CD4-positive, alpha-beta T cell treated with Interleukin-10 for 1 hour (primary cell): ENCODE measurements at places on chromosomes 1 and 21.

DNA sequence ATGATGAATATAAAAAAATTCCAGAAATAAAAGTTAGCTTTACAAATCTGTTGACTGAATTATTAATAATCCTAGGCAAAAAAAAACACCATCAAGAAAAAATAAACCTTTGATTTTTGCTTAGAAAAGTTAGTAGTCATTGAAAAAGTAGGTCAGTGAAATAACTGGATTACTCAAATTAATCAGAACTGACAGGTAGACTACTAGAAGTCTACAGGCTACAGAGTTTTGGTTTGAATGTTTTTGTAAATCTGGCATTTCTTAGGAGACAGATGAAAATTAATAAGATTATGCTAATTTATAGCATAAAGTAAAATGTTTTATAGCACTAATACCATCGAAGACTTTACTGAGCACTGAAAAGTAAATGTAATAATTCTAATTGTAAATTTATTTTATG is 511.9 kb downstream of the PTPRC start:
- no peak for DNase-seq

GRCh38 chr1:86703696-86704457 is 499 bp upstream of the SH3GLB1 start:
- peak; percentile 63 for DNase-seq

DNA sequence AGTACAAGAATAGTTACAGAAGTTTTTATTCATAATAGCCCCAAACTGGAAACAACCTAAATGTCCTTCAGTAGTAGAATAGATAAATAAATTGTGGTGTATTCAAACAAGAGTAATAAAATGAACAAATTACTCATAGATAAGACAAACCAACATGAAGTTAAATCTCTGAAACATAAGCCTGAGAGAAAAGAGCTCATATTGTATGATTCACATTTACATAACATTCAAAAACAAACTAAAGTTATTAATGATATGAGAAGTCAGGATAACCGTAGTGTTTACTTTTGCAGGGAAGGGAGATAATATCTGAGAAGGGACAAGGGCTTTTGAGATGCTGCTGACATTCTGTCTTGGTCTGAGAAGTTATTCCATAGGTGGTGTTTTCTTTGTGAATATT is 13.5 kb downstream of the STPG1 start:
- DNase-seq = no peak

DNA sequence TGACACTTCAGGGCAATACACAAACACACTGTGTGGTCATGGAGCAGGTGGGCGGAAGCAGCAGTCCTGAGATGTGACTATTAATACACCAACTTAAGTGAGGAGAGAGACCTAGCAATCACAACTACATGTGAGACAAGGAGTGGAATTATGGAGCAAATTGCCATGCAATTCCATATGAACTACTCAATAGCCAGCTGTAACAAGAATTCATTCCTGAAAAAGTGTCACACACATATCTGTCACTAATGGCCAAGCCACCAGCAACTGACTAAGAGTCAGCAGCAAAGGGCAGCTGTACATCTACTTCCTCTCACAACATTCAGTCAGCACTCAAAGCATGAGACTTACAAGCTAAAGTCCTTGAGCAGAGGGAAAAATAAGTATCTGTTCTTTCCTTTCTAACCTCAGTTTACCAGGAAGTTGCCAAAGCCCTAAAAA is 46.2 kb downstream of the GPR3 start:
- DNase-seq = no peak

DNA sequence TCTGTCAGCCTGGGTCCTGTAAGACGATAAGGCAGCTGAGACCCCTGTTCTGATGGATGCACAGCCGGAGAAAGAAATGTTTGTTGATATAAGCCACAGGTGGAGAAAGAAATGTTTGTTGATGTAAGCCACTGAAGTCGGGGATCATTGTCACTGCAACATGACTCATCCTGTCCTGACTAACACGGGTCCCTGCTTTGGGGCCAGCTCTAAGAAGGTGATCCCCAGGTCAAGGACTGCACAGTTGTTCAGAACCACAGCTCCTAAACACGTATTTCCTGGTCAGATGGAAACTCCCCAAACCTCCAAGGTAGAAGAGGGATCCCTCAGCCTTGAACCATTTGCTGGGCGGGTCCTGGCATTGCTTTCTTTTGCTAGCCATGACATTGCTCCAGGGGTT is 86.4 kb upstream of the IGSF21 start:
- DNase-seq = no peak

DNA sequence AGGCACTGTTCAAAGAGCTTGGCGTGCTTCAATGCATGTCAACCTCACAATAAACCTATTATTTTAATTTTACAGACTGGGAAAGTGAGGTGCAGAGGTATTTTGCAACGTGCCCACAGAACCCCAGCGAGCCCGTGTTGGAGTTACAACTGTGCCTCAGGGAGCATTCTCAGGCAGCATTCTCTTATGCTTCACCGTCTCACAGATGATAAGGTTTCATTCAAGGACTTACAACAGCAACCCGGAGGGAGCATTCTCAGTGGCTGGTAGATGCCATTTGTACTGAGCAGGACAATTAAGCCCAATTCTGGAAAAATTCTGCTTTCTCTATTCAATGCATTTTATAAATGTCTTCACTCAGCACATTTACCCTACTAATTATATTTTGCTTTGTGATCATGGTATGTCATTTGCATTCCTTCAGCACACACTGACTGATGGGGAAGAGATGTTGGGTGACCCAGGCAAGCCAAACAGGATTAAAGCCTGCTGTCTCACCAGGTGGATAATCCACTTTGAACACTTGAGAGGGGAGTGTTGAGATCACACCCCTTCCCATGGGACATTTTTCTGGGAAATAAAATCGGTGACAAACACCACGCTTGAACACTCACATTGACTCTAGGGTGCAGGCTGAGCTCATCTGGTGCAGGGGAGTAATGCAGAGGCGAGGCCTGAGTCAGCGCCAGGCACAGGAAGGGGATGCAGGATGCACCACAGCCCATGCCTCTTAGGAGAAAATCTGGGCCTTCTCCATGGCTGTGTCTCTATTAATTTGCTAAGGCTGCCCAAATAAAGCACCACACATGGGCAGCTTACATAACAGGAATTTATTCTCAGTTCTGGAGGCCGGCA is 113.9 kb downstream of the CLIC6 start:
- no peak for DNase-seq

DNA sequence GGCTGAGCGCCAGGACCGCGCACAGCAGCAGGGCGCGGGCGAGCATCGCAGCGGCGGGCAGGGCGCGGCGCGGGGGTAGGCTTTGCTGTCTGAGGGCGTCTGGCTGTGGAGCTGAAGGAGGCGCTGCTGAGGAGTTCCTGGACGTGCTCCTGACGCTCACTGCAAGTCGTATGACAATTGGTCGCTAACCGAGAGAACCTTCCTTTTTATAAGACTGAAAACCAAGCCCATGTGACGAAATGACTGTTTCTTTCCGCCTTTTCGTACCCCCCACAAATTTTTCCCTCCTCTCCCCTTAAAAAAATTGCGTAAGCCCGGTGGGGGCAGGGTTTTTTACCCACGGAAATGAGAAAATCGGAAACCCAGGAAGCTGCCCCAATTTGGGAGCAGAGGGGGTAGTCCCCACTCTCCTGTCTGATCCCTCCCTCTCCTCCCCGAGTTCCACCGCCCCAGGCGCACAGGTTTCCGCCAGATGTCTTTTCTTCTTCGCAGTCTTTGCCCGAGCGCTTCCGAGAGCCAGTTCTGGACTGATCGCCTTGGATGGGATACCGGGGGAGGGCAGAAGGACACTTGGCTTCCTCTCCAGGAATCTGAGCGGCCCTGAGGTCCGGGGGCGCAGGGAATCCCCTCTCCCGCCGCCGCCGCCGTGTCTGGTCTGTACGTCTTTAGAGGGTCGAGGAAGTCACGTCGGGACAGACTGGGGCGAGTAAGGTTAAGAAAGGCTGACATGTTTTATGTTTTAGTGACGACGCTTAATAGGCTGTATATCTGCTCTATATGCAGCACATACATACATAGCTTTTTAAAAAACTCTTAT is at the start of gene PTGS2:
Gene PTGS2 (minus strand): TSS at position 179 of the 817 bp plus-strand sequence. CDS start 133 bp downstream, at position 46.
- DNase-seq = peak; percentile 22

GRCh38 chr1:108192581-108192980 is 7.6 kb downstream of the SLC25A24 start:
- DNase-seq = no peak

- peak; percentile 10 for DNase-seq
Measured at GRCh38 chr1:84611796-84612195, 37.6 kb upstream of the CTBS start.

- peak; percentile 33 for DNase-seq
Measured at GRCh38 chr1:66933887-66934700, 9.3 kb downstream of the MIER1 start.

DNA sequence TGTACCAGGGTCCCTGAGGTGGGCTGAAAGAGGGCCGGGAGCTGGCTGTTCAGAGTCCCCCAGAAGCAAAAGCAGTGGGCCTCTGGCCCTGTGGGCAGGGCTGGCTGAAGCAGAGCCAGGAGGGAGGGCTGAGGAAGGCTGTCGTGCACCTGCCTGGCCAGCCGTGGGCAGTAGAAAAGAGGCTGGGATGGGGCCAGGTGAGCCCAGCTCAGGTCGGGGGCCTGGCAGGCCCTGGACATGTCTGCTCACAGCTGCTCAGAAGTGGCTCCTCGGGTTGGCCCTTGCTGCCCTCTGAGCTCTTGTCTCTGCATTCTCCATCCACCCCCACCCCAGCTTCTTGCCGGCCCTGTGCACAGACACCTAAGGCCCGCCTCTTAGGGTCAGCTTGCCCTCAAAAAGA is 60.0 kb downstream of the TCP10L start:
- no peak for DNase-seq

DNA sequence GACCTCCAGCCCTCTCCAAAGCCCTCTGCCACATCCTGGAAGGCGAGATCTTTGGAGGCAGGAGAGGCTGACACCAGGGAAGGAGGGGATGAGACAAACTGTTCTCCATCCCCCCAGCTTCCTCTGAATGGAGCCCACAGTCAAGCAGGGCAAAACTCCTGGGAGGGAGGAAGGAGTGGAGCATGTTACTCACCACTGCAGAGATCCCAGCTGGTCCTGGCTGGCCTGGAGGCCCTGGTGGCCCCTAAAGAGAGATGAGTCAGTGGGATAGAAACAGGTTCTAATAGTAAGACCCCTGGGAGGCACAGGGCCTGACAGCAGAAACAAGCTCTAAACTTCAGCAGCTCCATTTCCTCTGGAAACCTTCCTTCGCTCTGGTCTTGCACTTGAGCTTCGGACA is 14.0 kb upstream of the PEF1 start:
- DNase-seq = no peak
